ENCODE measurements at places on chromosomes 6 and 20.

DNA sequence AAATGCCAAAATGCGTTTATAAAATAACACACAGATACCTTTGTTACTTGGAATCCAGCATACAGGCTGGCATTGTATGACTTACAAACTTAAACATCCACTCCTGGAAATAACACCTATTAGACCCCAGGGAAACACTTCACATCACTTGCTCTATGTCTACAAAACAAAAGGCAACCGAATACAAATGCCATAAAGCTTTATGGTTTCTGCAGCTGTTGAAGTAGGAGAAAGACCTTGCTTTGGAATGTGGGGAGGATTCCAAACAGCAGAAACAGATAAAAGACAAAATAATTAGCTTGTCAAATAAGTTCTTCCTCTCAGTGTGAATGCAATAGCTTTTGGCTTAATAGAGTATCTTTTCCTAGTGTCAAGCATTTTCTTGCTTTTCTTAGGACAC lies 9.8 kb upstream of the AMD1 start:
- no peak for DNase-seq

- no peak for DNase-seq
Measured at GRCh38 chr6:169534039-169534421, 167.8 kb downstream of the WDR27 start.

DNA sequence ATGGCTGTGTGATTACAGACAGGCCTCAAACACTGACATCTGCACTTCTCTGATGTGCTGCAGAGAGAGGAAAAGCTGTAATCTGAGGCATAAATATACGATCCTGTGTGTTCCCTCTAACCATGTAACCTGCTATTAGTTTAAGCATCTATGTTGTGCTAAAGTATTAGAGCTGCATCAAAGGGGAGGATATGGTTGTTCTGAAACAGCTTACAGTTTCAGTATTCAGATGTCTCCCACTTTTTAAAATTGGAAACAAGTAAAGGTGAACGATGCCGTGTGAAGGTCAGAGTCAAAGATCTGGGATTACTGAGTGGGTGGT lies 7.6 kb downstream of the PLEKHG1 start:
- DNase-seq: no peak

- no peak for DNase-seq
Measured at GRCh38 chr20:36895036-36895435, 19.1 kb downstream of the TLDC2 start.

DNA sequence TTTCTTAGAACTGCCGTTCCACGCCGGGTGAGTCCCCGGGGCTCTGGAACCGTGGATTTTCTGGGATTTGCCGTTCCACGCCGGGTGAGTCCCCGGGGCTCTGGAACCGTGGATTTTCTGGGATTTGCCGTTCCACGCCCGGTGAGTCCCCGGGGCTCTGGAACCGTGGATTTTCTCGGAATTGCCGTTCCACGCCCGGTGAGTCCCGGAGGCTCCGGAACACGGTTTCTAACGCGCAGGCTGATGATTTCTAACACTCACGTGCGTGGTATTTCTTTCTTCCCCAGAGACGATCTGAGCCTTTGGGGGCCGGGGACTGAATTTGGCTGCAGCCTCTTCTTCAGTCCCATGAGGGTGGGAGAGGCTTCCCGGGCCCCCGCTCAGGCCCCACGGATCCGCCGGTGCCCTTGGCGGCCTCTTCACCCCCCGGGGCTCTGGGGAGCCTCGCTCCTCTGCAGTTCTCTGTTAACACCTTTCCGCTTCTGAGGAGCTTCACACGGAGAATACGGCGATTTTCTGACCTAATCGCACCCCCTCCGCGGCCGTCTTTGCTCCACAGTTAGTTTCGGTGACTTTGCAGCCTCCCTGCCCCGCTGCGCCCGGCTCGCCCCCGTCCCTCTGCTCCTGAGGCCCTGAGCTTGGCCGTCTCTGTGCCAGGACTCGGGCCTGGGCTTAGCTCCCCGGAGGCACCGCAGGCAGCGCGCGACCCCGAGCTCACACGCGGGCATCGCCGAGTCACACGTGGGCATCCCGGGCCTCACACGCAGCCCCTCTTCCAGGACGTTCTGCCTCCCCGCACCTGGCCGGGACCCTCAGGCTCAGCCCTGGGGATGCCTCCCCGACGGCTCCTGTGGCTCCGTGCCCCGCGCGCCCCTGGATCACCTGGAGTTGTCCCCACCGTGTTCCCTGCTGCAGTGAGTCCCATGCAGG lies 7.2 kb upstream of the KIF25 start:
- no peak for DNase-seq

- DNase-seq: no peak
Measured at GRCh38 chr20:44020406-44021148, 105.9 kb downstream of the TOX2 start.

GRCh38 chr6:44858998-44859397 lies 469.1 kb upstream of the RUNX2 start:
- DNase-seq: peak; percentile 37

GRCh38 chr6:7004581-7005297 lies 103.0 kb upstream of the RREB1 start:
- DNase-seq: no peak

- DNase-seq: peak; percentile 50
Measured at GRCh38 chr20:51382986-51383821, 159.3 kb downstream of the NFATC2 start.

DNA sequence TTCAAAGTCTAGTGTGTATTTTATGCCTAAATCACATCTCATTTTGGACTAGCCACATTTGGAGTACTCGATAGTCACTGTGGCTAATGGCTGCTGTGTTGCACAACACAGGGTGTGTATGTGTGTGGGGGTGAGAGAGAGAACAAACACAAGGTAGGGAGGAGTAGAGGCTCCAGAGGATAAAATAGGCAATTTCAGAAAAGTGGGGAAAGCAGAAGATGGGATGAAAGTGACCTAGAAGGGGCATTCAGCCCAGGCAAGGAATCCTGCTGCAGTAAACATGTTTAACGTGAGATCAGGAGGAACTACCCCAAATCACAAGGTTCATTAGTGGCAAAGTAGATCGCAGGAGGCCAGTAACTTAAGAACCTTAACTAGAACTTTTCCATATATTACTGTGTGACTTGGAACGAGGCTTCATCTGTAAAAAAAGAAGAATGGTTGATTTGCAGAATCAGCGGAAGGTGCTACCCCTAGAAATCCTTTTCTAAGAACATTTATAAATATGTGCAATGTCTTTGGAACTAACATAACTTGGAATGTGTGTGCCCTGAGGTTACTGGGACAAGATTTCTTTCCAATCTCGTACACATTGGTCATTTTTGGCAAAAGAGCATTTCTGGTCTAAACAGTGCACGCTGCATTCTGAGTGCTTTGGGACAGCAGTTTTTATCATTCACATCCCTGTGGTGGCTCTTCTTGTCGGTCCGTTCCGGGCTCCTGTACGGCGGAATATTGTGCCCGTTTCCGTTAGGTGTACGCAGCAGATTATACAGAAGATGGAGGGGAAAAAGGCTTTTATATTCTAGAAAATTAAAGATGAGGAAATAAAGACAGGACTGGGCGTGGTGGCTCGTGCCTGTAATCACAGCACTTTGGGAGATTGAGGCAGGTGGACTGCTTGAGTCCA lies 2.6 kb downstream of the DUSP22 start:
- no peak for DNase-seq

DNA sequence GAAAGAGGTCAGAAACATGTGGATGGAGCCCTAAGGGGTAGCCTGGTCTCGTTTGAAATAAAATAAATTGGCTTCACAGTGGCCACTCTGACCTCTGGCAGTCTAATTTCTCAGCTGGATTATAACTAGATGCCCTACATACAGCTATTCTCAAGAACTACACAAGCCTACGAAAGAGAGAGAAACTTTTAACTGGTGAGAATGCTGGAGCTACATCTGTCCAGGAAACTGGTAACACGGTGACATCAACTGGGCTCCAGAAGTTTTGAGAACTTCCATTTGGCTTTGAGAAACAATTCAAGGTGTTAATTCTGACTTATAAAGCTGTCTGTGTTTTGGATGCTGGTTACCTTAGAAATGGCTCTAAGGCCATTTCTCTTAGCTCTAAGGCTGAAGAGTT lies 187.3 kb upstream of the TENT5A start:
- DNase-seq: no peak

DNA sequence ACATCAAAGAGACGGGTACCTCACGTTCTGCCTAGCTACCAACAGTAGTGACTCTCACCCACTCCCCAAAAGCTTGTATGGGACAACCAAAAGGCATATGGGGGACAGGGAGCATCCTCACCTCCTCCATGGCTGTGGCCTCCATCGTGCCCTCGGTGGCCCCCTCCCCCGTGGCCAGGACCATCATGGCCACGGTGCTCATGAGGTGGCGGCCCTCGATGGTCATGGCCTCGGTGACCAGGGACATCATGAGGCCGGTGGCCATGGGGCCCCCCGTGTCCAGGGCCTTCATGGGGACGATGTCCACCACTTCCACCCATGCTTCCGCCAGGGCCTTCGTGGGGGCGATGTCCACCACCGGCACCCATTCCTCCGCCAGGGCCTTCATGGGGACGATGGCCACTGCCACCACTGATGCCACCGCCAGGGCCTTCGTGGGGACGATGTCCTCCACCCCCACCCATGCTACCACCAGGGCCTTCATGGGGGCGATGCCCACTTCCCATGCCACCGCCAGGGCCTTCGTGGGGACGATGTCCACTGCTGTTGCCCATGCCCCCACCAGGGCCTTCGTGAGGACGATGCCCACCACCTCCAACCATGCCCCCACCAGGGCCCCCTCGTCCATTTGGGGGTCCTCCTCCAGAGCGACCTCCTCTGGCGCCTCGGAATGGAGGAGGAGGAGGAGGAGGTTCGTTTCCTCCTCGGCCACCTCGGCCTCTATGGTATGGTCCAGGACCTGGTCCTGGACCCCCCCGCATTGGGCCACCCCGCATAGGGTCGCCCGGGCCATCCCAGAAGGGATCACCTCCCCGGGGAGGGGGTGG lies 15.0 kb downstream of the PPP1R10 start:
- DNase-seq: no peak

Measured in tongue (tissue), 3 donors.